Calu3 (cell line): ENCODE measurements at places on chromosomes 3 and 15.

- no peak overlapping the region for H3K27ac ChIP-seq
- H3K4me3 ChIP-seq: no peak overlapping the region
- H3K36me3 ChIP-seq: peaks cover 4% of the 10 kb centered on the region
- no peak for DNase-seq
Observed at GRCh38 chr15:82135638-82136037, 89.8 kb upstream of the MEX3B start.

- H3K4me1 ChIP-seq: no peaks in the 10 kb centered on the region
- H3K27ac ChIP-seq: no peak overlapping the region
- no peaks in the 10 kb centered on the region for H3K36me3 ChIP-seq
Observed at GRCh38 chr3:135757421-135757820, 208.1 kb upstream of the PPP2R3A start.

DNA sequence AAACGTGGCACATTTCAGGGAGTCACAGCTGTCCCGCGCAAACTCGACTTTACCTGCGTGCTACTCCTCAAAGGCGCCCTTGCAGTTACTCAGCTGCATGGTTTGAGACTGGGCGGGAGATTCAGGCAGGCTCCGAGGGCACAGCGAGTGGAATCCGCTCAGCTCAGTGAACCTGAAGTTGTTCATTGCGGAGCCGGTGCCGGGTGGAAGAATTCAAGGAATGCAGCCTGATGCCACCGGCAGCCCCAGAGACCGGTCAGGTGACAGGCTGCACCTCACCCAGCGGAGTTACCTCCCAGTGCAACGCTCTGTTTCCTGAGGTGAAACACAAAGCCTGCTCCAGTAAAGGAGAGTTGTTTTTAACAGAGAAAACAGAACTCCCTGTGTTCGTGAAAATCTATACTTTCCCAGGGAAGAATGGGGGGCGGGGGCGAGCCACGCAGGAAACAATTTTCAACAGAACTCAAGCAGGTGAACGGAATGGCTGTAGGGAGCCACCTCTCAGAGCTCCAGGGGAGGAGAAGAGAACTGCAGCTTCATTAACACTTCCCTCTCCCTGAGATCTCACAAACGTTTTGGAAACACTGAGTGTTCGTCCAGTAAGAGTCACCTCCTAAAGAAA, 3.8 kb downstream of the VEPH1 start:
- H3K4me3 ChIP-seq: peak overlapping the region; percentile 81
- peaks cover 33% of the 10 kb centered on the region for H3K36me3 ChIP-seq
- DNase-seq: peak; percentile 93
- H3K27ac ChIP-seq: peak overlapping the region; percentile 95
- peaks cover 80% of the 10 kb centered on the region for H3K4me1 ChIP-seq

DNA sequence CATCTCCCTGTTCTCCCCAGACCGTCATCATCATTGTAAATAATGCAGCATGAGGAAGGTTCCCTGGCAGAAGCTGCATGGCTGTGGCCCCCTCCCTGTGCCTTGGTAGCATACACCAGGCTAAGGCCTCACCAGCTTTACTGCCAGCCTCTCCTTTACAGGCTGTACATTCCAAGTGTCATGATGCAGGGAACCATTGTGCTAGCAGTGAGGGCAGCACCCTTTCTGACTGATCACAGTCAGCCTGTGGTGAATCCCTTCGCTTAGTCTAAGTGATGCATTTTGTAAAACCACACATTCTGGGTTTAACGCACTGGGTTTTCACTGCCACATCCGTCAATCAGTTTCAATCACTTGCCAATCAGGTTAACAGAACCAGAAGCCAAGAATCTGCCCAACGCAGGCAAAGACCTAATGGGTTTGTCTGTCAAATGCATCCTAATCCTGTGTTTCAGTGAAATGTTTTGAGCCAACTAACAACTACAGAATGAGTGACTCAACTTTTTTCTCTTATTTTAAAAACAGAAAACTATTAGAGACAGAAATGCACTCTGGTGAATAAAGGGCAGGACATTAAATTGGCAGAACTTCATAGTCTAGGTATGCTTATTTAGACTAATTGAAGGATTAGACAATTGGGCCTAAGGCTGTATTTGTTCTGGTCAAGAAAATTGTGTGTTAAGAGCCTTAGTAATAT, 225.9 kb upstream of the DPH6 start:
- DNase-seq: no peak
- H3K4me3 ChIP-seq: no peak overlapping the region
- H3K27me3 ChIP-seq: no peaks in the 10 kb centered on the region
- H3K27ac ChIP-seq: no peak overlapping the region

- no peak overlapping the region for H3K27ac ChIP-seq
- no peak for DNase-seq
- no peaks in the 10 kb centered on the region for H3K4me1 ChIP-seq
- H3K36me3 ChIP-seq: no peaks in the 10 kb centered on the region
- no peaks in the 10 kb centered on the region for H3K27me3 ChIP-seq
Observed at GRCh38 chr15:23385886-23386430, 31.4 kb downstream of the GOLGA8S start.
